Right kidney (tissue), 9 donors: ENCODE measurements at places on chromosomes 2 and 18.

- DNase-seq, result no peak
These were observed 332.1 kb upstream of the ETAA1 start for GRCh38 chr2:67065046-67065445.

- no peak for DNase-seq
These were observed 265.9 kb upstream of the SPHKAP start for GRCh38 chr2:228447266-228447915.

- no peak for DNase-seq
These were observed 51.3 kb downstream of the LYPD1 start for GRCh38 chr2:132618734-132619133.

DNA sequence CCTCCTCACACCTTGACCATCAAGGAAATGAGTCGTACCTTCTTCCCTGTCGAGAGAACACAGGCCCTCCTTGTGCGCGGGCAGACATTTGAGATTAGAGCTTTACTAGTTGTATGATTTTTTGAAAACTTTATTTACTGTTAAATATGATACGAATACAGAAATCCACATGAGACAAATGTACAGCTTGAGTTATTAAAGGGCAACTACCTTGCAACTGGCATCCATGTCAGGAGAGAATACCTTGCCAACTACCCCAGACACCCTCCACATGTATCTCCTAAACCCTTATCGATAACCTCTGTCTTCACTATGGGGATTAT lies 28.3 kb downstream of the KLHL23 start:
- no peak for DNase-seq

DNA sequence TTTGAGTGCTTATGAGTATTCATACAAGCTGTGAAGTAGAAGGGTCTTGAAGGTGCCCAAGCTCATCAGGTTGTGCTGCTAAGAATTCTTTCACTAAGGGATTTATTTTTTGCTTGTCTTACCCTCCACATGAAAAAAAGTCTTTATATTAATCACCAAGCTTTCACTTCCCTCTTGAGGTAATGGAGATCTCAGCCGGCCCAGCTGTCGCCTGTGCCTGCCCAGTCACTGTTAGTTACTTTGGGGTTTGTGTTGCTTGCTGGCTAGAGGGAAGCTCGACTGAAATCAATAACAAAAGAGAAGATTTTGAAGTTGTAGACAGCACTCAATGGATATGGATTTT lies 21.9 kb downstream of the MC2R start:
- no peak for DNase-seq

- DNase-seq, result no peak
These were observed 342.7 kb downstream of the CPS1 start for GRCh38 chr2:210899131-210899530.

- no peak for DNase-seq
These were observed 166.0 kb downstream of the ARL4C start for GRCh38 chr2:234330902-234331301.

GRCh38 chr2:170202437-170202836 lies 24.5 kb downstream of the MYO3B start:
- DNase-seq, result no peak

DNA sequence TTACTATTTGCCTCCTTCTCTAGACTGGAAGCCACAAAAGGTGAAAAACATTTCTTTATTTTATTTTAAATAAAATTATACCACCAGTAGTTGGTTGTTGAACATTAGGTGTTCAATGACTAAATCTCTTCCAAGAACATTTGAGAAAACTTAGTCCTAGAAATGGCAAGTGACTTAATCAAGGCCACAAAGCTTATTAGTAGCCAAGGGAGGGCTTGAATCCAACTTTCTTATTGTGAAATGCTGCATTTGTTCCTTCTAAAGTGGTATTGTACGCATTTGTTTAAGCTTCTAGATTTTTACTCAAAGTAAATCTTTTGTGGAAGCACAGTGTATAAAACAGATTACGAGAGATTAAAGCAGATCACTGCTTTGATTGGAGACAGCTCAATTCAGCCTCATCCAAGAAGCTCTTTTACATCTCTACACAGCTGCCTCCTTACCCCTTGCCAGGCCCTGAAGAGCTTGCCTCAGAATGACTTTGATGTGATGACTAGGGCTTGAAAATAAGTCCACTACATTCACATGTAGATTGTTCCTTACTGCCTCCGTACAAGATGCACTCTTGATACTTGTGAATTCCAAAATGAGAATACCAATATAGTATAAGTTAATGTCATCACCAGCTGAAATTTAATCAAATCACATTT lies 244.8 kb downstream of the XIRP2 start:
- DNase-seq, result no peak

DNA sequence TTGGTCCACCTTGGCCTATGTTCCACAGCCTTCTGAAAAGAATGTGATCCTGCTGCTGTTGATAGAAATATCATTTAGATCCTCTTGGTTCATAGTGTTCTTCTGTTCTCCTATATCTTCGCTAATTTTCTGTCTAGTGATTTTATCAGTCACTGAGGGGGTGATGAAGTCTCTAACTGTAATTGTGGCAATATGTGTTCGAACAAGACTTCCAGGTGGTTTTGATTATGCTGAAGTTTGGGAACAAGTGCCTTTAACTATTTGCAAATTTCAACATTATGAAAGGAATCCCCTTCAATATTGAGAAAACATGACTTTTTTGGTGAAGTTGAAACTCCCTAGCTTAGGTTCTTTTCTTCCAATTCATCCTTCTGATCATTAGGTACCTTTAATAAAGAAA lies 140.4 kb downstream of the MTX2 start:
- no peak for DNase-seq

GRCh38 chr2:33323957-33324356 lies 152.5 kb upstream of the RASGRP3 start:
- no peak for DNase-seq

DNA sequence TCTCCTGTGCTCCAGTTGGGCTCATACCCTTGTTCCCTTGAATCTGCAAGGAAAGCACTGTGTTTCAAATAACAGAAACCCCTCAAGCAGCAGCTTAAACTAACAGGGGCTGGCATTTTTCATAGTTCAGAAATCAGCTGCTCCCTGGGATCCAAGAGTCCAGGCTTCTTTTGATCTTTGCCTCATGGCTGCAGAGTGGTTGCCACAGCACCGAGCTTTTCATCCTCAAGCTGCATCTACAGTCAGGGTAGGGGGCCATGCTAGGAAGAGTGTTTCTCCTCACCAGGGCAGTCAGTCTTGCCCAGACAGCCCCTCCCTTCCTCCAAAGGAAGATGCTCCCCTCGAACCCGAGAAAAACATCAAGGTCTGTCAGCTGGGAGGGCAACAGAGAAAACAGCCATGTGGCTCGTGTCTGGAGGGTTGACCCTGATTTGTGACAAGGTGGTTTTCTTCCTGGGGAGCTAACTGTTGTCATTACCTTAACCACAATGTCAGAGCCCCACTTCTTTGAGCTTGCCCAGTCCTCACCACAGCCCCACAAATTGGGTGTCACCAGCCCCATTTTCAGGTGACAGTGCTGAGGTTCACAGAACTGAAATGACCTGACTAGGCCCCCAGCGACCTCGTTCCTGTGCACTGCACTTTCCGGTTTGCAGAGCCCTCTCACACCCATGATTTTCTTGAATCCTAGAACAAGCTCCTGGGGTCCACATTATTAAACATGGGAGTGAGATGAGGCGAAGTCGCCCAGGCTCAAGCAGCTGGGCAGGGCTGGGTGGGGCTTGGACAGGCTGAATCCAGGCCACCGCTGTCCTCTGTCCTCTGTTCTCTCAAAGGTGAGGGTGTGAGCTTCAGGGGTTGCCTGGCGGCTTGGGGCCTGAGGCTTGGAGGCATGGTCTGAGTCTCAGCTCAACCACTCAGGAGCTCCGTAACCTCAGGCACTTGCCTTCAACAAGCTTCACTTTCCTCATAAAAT lies 21.9 kb downstream of the ATOH8 start:
- DNase-seq, result no peak

- no peak for DNase-seq
These were observed 34.7 kb downstream of the INPP4A start for GRCh38 chr2:98479371-98479770.

GRCh38 chr2:98026927-98027522 lies 31.3 kb upstream of the TMEM131 start:
- DNase-seq, result no peak

DNA sequence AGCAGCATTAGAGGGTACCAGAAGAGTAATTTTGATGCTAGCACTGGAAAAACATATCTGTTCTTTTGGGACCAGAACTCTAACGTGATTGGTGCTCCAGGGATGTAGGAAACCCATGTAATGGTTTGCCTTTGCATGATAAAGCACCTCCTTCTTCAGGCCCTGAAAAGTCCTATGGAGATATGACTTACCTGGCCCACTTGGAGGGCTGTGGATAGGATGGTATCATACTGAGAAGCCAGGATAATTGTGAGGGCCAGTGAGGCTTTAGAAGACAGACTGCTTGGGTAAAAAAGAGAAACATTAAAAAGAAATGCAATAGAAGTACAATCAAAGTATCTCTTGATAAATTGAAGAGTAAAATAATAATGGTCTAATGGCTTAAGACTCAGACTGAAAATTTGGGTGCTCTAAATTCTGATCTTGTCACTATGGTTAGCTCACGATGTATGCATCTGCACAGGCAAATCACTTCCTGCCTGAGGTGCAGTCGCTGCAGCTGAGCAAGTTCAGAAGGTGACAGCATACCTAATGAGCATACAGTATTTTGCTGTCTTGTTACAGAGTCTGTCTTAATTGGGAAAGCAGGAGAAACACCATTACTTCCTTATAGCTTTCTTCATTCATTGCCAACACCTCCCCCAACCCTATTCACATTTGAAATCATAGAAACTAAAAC lies 371.5 kb downstream of the NUP35 start:
- no peak for DNase-seq
